ENCODE measurements at places on chromosomes 3 and 15. TPM values are rescaled to one million over a fixed set of nuclear protein-coding genes. Genes with fewer than 3 reads are reported as not detected.
A peak's percentile ranks its signal among the peaks of the same experiment; 100 is the strongest.

GRCh38 chr3:187999821-188000220 lies 154.1 kb upstream of the LPP start:
- H3K4me1 ChIP-seq: no peaks in the 10 kb centered on the region
- H3K27ac ChIP-seq: no peak overlapping the region
- no peak for DNase-seq
- no peak overlapping the region for H3K4me3 ChIP-seq
- H3K36me3 ChIP-seq: no peaks in the 10 kb centered on the region

DNA sequence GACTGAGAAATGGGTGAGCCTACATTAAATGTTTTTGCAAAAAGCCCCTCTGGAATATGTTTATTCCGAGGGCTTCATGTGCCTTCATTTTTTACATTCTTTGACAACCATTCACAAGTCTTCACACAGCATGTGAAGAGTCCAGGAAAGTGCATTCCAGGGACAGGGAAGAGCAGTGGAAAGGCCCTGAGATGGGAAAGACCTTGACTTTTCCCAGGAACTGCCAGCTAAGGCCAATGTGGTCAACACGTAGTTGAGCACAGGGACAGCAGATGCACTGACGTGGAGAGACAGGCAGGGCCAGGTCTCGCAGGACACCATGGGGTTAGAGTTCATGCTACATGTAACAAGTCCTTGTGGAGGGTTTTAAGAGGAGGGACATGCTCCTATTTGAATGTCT lies 21.7 kb downstream of the SSR3 start:
- DNase-seq: no peak
- no peaks in the 10 kb centered on the region for H3K27me3 ChIP-seq
- H3K36me3 ChIP-seq: no peaks in the 10 kb centered on the region
- H3K4me1 ChIP-seq: peaks cover 14% of the 10 kb centered on the region
- H3K4me3 ChIP-seq: no peak overlapping the region

DNA sequence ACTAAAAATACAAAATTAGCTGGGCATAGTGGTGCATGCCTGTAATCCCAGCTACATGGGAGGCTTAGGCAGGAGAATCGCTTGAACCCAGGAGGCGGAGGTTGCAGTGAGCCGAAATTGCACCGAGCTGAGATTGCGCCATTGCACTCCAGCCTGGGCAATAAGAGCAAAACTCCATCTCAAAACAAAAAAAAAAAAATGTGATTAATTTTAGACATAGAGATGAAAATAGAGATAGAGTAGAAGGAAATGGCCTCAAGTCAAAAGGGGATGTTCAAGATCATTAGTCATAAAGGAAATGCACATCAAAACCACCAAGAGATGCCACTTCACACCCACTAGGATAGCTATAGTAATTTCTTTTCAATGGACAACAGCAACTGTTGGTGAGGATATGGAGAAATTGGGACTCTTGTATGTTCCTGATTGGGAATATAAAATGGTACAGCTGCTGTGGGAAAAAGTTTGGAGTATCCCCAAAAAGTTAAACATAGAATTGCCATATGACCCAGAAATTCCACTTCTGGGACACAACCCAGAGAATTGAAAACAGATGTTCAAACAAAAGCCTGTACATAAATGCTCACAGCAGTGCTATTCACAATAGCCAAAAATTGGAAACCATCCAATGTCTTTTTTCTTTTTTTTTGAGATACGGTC lies 55.4 kb downstream of the ABHD2 start:
- no peak overlapping the region for H3K27ac ChIP-seq
- no peaks in the 10 kb centered on the region for H3K36me3 ChIP-seq
- H3K27me3 ChIP-seq: no peaks in the 10 kb centered on the region
- peak; percentile 95 for DNase-seq
- H3K4me1 ChIP-seq: no peaks in the 10 kb centered on the region

DNA sequence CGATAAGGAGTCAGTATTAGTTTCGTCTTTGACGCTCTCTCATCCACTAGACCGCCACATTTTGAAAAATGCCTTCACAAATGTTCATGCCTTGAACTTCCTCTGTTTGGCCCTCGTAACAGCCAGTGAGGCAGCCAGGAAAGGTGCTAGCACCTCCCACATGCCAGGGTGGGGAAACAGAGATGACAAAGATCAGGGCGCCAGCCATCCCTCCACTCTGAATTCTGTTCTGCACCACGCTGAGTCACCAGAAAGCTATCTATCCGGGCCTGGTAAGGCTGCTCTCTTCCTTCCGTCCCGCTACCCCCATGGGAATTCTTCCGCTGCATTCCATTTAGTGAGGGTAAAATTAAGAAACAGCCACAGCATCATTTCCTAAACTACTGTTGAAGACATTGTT lies 31.3 kb upstream of the BCL2L10 start:
- no peaks in the 10 kb centered on the region for H3K4me1 ChIP-seq
- H3K27ac ChIP-seq: no peak overlapping the region
- no peaks in the 10 kb centered on the region for H3K27me3 ChIP-seq
- H3K4me3 ChIP-seq: no peak overlapping the region
- DNase-seq: no peak

GRCh38 chr15:78629031-78629715 lies 8.4 kb upstream of the CHRNA3 start:
- H3K27ac ChIP-seq: no peak overlapping the region
- no peaks in the 10 kb centered on the region for H3K36me3 ChIP-seq
- no peak overlapping the region for H3K4me3 ChIP-seq
- H3K27me3 ChIP-seq: no peaks in the 10 kb centered on the region

- no peak overlapping the region for H3K4me3 ChIP-seq
- peaks cover 14% of the 10 kb centered on the region for H3K4me1 ChIP-seq
- H3K36me3 ChIP-seq: no peaks in the 10 kb centered on the region
These were observed 586 bp upstream of the LSMEM2 start for GRCh38 chr3:50278123-50278879.

DNA sequence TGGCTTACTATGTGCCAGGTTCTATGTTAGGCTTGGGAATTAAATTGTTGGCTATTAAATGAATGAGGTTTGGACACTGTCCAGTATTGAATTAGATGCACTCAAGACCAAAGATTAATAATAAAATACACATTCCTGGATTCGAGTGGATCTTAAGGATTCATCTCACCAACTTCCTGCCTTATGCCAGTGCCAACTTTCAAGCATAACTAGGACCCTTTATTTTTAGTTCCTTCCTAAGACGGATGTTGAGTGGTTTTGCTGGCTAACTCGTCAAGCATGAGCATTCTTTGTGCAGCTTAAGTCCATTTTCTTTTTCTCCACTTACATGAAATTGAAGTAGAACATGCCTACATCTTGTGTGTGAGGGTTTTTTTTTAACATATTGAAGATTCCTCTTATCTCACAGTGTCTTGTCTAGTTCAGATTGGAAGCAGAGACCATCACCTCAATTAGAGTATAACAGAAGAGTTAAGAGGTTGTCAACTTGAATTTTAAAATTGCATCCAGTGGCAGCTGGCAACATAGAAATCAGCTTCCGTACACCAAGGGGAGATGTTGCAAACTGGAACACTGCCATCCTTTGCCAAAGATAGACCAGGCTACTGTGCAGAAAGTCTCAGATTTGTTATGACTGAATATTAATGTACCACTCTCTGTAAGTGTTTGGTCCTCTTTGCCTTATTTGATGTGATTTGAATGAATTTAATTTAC lies 106.3 kb upstream of the BFSP2 start:
- no peak for DNase-seq
- no peaks in the 10 kb centered on the region for H3K36me3 ChIP-seq
- H3K4me1 ChIP-seq: peaks cover 5% of the 10 kb centered on the region
- no peaks in the 10 kb centered on the region for H3K27me3 ChIP-seq

DNA sequence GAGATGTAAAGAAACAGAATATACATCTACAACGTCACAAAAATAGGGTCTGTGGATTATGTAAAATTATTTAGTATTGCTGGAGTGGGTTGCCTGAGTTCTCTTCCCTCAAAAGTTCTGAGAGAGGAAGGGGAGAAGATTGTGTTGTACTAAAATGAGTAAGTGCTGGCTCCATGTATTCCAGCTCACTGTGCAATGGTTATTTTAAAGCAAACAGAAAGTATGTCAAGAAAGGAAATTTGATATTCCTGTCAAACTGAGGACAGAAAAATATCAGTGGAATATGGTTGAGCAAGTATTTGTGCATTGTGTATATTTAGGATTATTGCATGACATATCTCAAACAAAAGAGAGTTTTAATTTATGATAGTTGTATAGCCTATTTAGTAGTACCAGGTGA lies 2.2 kb downstream of the TRPC1 start:
- DNase-seq: no peak
- peaks cover 2% of the 10 kb centered on the region for H3K36me3 ChIP-seq

- peak overlapping the region; percentile 100 for H3K27ac ChIP-seq
- no peaks in the 10 kb centered on the region for H3K27me3 ChIP-seq
- peaks cover 45% of the 10 kb centered on the region for H3K4me1 ChIP-seq
These were observed 4.1 kb downstream of the MYL3 start for GRCh38 chr3:46859001-46859710.

DNA sequence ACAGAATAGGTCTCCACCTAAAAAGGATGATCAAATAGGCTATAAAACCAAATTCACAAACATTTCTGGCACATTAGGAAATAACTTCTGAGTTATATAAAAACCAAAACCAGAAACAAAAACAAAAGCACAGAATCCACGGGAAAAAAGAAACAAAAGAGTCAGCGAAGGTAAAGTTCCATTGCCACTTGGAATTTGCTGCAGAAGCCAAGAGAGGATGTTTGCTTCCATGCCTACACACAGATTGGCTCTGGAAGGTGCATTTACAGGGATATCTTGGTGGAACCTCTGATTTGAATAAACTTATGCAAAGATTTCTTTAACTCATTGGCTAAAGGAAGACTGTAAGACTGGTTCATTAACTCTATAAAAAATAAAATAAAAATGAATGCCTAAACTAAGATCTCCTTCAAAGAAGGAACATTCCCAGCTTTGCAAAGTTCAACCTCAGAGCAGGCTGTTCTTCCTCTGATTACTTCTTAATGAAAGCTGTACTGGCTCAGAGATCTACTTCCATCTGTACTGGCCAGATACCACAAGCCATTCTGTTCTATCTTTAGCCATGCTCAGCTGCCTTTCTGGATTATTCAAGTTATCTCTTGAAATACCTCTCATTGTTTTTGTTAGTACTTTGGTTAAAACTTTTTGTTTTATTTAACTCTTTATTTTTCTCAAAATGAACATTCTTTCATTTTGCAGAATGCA lies 537.5 kb upstream of the CCDC54 start:
- no peaks in the 10 kb centered on the region for H3K27me3 ChIP-seq
- H3K27ac ChIP-seq: peak overlapping the region; percentile 31
- H3K4me1 ChIP-seq: peaks cover 10% of the 10 kb centered on the region
- DNase-seq: peak; percentile 45
- H3K4me3 ChIP-seq: no peak overlapping the region

DNA sequence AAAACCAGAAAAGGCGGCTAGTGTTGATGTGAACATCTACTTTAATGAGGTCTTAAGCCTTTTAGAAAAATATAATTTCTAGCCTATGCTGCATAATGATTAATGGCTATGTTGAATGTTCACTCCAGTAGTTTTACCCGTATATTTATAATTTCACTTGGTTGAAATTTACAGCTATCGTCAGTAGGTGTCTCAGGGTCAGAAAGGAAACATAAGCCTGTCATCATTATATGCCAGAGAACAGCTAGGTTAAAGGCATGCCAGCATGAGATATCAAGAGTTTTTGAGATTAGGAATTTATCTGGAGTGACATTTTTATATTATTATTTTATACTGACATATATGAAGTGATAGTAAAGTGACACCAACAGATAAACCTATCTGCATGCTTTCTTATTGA lies 904.1 kb downstream of the OTOL1 start:
- no peak for DNase-seq
- H3K4me3 ChIP-seq: no peak overlapping the region
- H3K27ac ChIP-seq: no peak overlapping the region

DNA sequence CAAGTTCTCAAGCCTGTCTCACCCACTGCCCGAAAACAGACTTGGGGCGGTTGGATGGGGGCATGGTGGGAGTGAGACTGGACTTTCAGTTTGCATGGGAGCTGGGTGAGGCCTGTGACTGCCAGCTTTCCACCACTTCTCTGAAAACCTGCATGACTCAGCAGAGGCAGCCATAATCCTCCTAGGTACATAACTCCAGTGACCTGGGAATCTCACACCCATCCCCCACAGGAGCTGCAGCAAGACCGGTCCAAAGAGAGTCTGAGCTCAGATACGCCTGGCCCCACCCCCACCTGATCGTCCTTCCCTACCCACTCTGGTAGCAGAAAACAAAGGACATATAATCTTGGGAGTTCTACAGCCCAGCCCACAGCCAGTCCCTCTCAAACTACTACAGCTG lies 107.2 kb downstream of the NSMCE3 start:
- H3K4me3 ChIP-seq: no peak overlapping the region
- no peaks in the 10 kb centered on the region for H3K27me3 ChIP-seq
- no peaks in the 10 kb centered on the region for H3K4me1 ChIP-seq

GRCh38 chr3:24578951-24579421 lies 84.3 kb upstream of the THRB start:
- H3K27ac ChIP-seq: no peak overlapping the region
- H3K4me1 ChIP-seq: no peaks in the 10 kb centered on the region
- no peaks in the 10 kb centered on the region for H3K27me3 ChIP-seq
- H3K4me3 ChIP-seq: no peak overlapping the region

DNA sequence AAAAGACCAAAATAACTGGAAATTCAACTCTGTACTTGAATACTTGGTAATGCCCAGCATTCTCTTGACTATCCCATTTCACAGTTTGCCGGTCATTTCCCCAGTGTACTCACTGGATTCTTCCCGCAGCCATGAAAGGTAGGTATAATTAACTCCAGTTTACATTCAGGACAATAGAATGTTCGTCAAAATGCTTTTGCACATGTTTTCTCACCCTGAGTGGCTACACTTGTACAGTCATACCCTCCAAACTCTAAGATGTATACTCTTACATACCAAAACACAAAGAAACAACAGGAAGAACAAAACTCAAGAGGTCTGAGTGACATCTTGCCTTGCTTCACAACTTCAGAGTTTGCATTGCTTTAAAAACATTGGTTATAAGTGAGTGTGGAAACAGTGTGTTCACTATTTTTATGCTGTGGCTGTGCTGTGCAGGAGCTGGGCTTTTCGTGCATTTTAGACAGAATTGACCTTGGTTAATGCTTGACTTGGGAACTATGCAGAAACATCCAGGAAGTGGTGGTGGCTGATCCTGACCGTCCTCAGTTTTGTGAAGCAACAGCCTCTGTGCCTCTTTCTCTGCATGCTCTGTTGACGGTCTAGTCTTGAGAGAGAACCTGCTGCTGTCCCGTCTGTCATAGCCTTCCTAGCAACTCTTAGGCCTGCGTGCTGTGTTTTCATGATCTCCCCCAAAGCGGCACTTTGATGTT lies 90.5 kb downstream of the IGF1R start:
- H3K36me3 ChIP-seq: no peaks in the 10 kb centered on the region
- H3K4me1 ChIP-seq: peaks cover 7% of the 10 kb centered on the region
- no peak for DNase-seq
- no peaks in the 10 kb centered on the region for H3K27me3 ChIP-seq
- H3K27ac ChIP-seq: no peak overlapping the region
- no peak overlapping the region for H3K4me3 ChIP-seq

TMEM40 gene
- 4.0 TPM for total RNA-seq

CKMT1A gene
- 5.9 TPM for total RNA-seq

IL17RB gene
- 8.4 TPM for total RNA-seq

RETNLB gene
- total RNA-seq: not detected

PLAAT1 gene
- 35.4 TPM for total RNA-seq

PDIA3 gene
- 97.9 TPM for total RNA-seq

REC114 gene
- 2.3 TPM for total RNA-seq

TGM5 gene
- total RNA-seq: not detected

ALS2CL gene
- 11.4 TPM for total RNA-seq

TAGLN3 gene
- 1.6 TPM for total RNA-seq

GOLGA8G gene
- total RNA-seq: 0.15 TPM

All from cardiac muscle cell (in vitro differentiated cells and primary cell).